ENCODE measurements at places on chromosomes 11 and 22.

GRCh38 chr22:32791485-32791884 is 10.0 kb upstream of the TIMP3 start:
- DNase-seq: no peak

GRCh38 chr11:8674859-8675258 is 7.6 kb downstream of the TRIM66 start:
- DNase-seq: no peak

DNA sequence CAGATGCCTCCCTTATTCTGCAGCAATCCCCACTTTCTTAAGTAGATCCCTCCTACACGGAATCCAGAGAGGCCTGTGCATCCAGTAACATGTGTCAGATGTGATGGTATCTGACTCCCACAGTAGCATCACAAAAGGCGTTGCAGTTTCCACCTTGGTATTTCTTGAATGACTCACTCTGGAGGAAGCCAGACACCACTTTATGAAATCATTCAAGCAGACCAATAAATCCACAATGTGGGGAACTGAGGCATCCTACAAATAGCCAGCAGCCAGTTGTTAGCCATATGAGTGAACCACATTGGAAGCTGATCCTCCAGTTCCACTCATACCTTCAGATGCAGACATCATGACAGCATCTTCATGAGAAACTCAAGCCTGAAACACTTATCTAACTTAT is 798.1 kb downstream of the OPCML start:
- DNase-seq: peak; percentile 100

GRCh38 chr11:108965306-108966001 is 300.6 kb downstream of the DDX10 start:
- DNase-seq: peak; percentile 89

DNA sequence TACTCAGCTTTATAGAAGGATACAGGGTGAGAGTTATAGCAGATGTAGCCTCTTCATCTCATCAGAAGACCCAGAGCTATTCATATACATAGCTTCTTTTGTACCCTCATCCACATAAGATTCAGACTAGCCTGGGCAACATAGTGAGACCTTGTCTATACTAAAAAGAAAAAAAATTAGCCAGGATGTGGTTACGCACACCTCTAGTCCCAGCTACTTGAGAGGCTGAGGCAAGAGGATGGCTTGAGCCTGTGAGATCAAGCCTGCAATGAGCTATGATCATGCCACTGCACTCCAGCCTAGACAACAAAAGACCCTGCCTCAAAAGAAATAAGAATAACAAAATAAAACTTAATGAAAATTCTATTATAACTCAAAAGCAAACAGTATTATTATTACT is 36.7 kb upstream of the B3GNT6 start:
- DNase-seq: no peak

- no peak for DNase-seq
Measured at GRCh38 chr22:46659791-46660186, 39.6 kb downstream of the GRAMD4 start.

DNA sequence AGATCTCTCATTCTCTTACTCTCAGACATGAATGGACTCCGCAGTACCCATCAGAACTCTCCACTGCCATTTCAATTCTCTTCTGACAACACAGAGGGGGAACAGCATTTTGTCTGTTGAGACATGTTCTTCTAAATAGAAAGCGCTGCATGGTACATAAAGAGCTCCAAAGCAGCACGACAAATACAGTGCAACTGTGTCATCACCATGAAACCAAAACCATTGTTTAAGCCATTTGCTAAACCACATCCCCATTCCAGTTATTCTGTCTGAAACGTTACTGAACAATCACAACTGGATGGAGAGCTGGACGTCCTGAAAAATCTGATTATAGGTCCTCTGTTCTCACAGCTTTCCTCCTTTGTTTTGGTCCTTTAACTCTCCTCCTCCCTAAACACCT is 17.9 kb upstream of the TENM4 start:
- DNase-seq: no peak

GRCh38 chr22:37496651-37497050 is 10.5 kb upstream of the MFNG start:
- DNase-seq: peak; percentile 90

DNA sequence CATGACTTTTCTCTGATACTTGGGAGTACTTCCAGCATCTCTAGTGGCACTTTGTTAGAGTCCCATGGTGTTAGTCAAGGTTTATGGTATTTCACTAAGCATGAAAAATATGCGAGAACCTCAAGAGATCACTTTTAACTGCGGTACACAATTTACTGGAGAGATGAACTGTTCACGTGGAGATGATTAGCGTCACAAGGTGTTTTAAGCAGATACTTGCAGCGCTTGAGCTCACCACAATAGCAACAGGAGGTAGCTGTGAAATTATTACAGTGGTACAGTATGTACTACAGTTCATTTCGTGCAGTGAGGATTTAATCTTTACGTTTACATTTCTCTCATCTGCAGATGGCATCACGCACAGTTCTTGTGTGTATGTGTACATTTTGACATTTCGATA is 4.5 kb downstream of the PARVA start:
- DNase-seq: no peak

DNA sequence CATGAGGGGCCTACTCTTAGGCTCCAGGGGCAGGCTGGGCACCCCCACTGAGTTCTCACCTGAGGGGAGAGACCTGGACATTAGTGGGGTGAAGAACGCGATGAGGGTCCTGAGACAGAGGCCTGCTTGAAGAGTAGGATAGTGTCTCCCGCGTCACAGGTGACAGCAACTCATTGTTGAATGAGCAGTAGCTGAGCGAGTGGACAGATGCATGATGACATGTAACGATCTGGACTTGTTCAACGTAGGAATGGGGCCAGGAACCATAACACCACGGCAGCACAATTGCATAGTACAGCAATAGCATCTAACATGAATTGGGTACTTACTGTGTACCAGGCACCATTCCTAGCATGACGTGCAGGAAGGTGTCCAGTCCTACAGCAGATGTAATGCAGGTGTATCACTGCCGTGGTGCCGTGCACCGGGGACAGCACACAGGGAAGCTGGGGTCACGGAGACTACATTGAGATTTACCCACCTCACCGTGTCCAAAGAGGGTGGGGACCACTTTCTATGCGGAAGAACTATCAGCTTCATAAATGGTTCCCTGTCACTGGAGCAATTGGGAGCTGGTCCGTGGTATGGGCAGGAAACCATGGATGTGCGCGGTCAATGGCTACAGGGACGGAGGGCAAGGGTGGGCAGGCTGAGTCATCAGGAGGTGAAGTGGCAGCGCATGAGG is 1019.1 kb downstream of the TBC1D22A start:
- no peak for DNase-seq

DNA sequence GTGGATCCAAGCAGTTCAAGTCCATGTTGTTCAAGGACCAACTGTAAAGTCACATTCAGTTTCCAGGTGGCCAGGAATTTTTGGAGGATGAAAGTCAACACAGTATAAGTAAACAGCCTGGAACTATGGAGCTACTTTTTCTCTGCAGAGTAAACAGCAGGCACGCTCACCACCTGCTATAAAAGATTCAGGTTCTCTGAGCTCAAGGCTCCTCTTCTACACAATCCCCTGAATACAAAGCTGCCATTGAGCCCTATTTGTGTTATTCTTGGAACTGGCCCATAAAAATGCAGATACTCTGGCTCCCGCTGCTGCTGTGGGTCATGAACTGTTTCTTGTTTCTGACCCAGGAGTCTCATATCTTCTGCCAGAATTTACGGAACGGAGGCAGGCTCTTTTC is 56.9 kb upstream of the PRR5 start:
- DNase-seq: no peak

GRCh38 chr22:45511847-45512261 is 9.2 kb downstream of the FBLN1 start:
- DNase-seq: peak; percentile 91

DNA sequence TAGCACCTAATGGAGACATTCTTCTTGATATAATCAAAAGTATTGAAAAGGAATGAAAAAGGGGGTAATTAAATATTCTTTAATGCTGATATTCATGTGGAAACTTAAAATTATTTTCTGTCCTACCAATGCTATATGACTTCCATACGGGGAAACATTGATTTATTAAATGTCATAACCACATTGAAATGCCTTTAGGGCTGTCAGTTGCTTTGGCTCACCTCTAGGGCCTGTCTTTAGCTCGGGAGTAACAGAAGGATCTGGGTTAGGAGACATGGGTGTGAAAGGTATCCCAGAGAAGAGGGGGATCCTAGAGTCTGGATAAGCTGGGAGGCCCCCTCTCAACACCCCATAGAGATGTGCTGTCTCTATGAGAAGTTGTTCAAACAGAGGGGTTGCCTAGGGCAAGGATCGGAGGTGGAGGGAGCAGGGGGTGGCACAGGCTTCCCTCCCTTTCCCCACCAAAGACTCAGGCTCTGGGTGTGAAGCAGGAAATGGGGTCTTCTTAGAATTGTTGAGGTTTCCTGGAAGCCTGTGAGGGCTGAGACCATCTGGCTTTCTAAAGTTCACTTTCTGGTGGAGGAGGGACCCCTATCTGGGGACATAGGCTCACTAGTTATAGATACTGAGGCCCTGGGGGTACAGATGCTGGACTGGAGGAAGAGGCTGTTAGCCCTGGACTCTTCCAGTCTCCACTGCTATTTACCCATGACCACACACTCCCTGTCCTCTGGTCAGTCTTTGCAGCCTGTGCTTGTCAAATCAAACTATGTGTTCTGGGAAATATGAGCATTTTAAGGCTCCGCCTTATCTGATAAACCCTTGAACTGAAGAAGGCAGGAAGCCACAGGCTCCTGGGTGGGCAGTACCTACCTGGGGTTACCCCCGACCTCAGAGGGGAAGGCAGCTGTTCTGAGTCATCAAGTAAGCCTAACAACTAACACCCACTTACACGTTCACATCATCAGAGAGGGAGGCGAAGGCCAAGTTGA is 55.8 kb upstream of the RRAS2 start:
- DNase-seq: peak; percentile 65

GRCh38 chr11:71294846-71295600 is 42.6 kb upstream of the SHANK2 start:
- no peak for DNase-seq

- no peak for DNase-seq
Measured at GRCh38 chr11:6027501-6027900, 3.1 kb downstream of the OR56A1 start.

- peak; percentile 43 for DNase-seq
Measured at GRCh38 chr11:114738954-114739353, 60.6 kb downstream of the NXPE2 start.

DNA sequence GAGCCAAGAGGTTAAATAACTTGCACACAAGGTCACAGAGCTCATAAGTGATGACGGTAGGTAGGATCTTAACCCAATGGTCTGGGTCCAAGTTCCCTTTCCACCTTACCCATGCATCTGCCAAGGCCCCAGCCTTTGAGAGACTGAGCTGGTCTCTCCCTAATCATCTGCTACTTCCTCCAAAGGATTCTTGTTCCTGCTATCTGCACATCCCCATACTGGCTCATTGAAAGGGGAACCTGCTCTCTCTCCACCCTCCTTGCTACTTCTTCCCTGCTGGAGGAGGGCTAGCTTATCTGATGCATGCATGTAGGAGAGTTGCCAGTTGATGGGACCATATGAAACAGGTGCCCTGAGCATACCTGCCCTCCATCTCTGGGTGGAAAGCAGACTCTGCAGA is 47.7 kb downstream of the COMMD9 start:
- no peak for DNase-seq

DNA sequence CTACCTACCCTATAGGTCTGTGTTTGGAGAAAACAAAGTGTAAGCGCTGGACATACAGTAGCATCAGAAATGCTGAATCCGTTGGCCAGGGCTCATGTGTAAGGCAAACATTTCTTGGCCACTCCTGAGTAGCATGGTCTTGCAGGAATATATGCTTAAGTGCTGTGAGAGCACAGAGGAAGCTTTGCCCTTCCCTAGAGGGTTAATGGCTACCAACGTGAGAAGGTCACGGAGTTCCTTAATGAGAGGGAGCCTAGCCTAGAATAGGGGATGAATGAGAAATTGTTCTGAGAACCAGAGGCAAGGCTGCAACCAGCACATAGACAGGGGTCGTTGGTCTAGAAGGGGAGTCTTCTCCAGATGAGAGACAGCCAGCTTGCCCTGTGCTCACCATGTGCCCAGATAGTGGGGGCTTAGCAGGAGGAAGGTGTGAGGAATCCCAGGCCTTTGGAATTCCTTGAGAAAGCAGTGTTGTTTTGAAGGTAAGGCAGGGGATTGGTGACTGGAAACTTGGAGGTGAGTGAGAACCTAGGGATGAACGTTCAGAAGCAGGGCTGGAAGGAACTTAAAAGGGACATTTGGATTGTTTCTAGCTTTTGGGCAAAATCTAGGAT is 29.5 kb downstream of the RCOR2 start:
- DNase-seq: no peak

DNA sequence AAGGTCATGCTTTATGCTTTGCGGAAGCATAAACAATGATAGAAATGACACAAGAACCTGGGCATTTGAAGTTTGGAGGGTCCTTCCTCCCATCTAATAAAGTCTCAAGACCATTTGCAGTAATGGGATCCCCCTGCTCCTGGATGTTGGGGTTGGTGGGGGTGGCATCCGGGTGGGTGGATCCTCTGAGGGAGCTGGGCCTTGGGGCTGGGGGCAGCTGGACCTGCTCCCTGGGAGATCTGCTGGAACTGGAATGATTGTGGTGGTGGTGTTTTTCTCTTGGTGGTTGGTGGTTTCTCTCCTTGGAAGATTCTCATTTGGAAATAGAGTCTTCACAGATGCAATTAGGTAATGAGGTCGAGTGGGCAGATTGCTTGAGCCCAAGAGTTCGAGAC is 2.2 kb upstream of the NAP1L4 start:
- DNase-seq: no peak

- DNase-seq: no peak
Measured at GRCh38 chr11:17563231-17563646, 16.2 kb downstream of the OTOG start.

GRCh38 chr11:44589301-44589700 is 23.8 kb downstream of the CD82 start:
- peak; percentile 78 for DNase-seq
